ENCODE measurements at places on chromosomes 7 and 10.

- no peak for DNase-seq
Measured at GRCh38 chr7:48760528-48761265, 163.7 kb upstream of the CDC14C start.

DNA sequence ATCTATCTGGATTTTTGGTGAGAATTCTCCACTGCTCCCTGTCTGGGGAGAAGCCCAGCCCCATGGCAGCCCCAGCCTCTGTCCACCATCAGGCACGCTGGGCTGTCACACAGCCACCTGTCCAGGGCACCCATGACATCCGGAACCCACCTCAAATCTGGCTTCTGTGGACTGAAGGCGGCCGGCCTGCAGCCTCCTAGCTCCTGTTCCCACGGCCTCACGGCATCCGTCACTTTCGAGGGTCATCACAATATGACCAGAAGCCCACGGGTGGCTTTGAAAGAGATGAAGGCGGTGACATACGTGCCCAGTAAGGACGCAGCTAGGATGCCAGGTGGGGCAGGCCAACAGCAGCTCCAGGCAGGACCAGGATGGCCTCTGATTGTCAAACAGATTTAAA lies 140.9 kb downstream of the PTPRN2 start:
- DNase-seq: no peak

DNA sequence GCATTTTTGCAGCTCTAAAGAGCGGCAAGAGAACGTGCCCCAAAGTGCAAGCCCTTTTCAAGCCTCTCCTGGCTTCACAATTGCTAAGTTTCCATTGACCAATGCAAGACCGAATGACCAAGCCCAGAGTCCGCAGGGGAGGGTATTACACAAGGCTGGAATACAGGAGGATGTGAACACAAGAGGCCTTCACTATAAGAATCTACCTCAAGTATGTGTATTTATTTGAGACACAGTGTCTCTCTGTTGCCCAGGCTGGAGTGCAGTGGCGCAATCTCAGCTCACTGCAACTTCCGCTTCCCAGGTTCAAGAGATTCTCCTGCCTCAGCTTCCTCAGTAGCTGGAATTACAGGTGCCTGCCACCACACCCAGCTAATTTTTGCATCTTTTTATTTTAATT lies 22.2 kb upstream of the TPST1 start:
- no peak for DNase-seq

- DNase-seq: no peak
Measured at GRCh38 chr7:5406957-5407945, 16.4 kb downstream of the TNRC18 start.

DNA sequence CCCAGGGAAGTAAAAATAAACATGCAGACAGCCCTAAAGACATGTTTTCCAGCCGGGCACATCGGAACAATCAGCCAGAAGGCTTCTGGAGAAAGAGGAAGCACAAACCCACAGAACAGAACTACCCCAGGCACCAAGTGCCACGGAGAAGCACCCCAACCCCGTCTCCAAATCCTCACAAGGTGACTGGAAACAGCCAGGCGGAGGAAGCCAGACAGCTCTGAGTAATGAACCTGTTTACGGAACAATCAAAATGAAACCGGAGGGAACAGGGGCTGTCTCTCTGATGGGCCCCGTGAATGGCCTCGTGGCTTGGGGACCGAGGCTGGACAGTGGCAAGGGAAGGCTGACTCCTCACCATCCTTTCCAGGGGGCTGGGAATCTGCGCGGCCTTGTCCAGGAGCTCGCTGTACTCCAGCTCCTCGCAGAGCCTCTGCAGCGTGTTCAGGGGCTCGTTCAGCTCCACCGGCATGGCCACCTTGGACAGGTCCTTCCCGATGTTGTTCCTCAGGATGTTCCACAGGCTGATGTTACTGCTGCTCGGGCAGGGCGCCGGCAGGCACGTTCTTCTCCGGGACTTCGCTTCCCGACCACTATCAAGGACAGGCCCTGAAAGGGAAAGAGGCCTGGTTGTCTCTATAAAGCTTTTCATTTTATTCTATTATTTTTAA lies 77.0 kb upstream of the GSDME start:
- DNase-seq: no peak

DNA sequence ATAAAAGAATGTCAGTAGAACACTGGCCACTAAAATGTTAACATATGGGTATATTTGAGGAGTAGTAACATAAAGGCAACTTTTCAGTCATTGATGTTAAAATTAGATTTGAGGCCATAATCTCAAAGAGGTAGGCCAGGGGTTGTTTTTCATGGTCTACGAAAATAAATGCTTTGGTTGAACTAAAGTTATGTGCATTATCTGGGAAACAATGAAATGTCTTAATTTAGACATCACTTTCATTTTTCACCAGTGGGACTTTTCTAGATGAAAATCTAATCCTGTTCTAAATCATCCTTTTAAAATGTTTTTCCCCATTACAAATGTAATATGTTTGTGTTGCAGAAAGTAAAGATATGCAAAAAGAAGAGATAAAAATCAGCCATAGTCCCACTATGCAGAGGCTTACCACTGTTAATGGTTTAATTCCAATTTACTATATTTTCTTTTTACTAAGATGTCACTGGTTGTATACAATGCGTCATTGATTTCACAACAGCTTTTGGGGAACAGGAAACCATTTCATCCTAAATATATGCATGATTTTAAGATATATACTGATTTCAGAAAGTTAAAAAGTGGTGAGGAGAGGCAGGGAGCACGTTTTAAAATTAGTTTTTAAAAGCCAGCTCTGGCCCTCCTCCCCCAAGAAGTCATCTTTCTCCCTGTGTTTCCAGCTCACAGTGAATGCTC lies 64.3 kb downstream of the ARID5B start:
- no peak for DNase-seq
